Transverse colon (tissue), 4 donors: ENCODE measurements at places on chromosomes 5 and 9. TPM values are rescaled to one million over a fixed set of nuclear protein-coding genes. Genes with fewer than 3 reads are reported as not detected.

- DNase-seq, result no peak
- no peaks in the 10 kb centered on the region for H3K27me3 ChIP-seq
- H3K4me3 ChIP-seq, result no peak overlapping the region
- H3K36me3 ChIP-seq, result no peaks in the 10 kb centered on the region
- H3K27ac ChIP-seq, result no peak overlapping the region
- H3K4me1 ChIP-seq, result no peaks in the 10 kb centered on the region
Measured at GRCh38 chr9:110671849-110672248, 3.3 kb downstream of the MUSK start.

GRCh38 chr5:117982691-117983090, 1005.7 kb downstream of the DTWD2 start:
- H3K27me3 ChIP-seq, result no peaks in the 10 kb centered on the region
- no peaks in the 10 kb centered on the region for H3K36me3 ChIP-seq
- H3K4me1 ChIP-seq, result no peaks in the 10 kb centered on the region
- no peak for DNase-seq

DNA sequence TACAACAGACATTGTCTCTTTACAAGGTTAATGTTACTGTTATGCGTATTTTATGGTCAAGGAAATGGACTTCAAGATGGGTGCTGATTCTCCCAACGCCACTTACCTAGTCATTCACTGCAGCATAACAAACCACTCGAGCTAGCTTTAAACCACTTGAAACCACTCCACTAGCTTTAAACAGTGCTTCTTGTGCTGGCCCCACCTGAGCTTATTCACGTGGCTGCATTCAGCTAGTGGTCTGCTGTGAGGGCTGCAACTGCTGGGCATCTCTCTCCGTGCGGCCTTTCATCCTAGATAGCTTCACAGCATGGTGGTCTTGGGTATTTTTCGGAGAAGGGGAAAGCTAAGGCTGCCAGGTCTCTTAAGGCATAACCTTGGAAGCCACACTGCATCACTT, 3.5 kb upstream of the HRH2 start:
- H3K36me3 ChIP-seq, result no peaks in the 10 kb centered on the region
- H3K27ac ChIP-seq, result no peak overlapping the region
- peaks cover 8% of the 10 kb centered on the region for H3K4me1 ChIP-seq
- DNase-seq, result no peak

- H3K4me1 ChIP-seq, result peaks cover 24% of the 10 kb centered on the region
- DNase-seq, result peak; percentile 70
- H3K4me3 ChIP-seq, result peak overlapping the region; percentile 43
Measured at GRCh38 chr5:180090098-180090768, 18.7 kb upstream of the RNF130 start.

- no peak for DNase-seq
- peaks cover 4% of the 10 kb centered on the region for H3K4me1 ChIP-seq
- H3K4me3 ChIP-seq, result no peak overlapping the region
- no peaks in the 10 kb centered on the region for H3K27me3 ChIP-seq
- no peak overlapping the region for H3K27ac ChIP-seq
Measured at GRCh38 chr5:16578474-16578883, 38.3 kb downstream of the RETREG1 start.

DNA sequence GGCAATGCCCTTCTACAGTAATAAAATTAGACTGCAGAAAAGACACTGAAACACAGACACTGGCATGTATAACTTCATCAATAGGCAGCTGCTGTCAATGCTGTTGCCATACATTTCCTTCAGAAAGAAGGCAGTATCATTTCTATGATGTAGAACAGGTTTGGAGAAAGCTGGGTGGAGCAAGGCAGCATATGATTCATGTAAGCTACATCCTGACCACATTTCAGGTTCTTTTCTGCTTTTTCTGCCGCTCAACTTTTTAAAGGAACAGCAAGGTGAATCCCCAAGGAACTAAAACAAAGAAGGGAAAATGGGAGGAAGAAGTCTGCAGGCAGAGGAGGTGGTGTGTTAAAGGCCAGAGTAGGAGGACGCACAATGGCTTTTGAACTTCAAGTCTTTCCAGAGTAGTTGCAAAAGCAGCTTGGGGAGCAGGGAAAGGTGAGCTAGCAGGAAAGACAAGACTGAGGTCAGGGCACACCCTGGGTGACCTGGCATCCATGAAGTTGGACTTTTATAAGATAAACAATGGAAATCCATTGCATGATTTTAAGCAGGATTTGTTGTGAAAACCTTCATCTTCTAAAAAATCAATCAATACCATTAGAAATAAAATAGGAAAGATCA, 142.1 kb downstream of the MED10 start:
- no peaks in the 10 kb centered on the region for H3K36me3 ChIP-seq
- no peaks in the 10 kb centered on the region for H3K4me1 ChIP-seq
- no peaks in the 10 kb centered on the region for H3K27me3 ChIP-seq
- H3K27ac ChIP-seq, result no peak overlapping the region

DNA sequence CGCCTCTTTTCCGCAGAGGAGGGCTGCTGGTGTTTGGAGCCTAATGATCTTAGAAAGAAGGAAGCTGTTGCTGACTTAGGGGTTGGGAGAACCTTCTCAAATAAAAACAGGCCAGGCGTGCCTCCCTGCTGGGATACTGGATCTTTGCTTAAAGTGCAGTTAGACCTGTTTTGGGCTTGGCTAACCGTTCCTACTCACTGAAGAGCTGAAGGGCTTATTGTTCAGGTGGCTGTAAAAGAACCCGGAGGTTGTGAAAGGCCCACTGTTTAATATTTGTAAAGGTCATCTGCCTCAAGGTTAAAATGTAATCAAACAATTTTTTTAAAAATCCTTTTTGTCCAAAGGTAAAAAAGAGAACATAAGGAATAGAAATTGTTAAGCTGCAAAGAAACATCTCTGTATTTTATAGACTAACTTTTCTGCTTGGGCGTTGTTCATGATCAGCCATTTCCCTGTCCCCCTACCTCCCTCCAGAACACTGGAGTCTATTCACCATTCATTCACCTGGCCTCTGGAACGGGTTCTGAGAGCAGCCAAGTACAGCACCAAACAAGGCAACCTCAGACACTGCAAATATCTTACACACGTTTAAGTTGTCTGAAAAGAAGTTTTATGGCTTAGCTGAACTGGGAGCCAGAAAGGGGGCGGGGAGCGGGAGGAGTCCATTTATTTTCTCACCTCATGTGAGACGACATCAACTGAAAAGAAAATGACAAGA, 18.6 kb upstream of the MTMR12 start:
- peaks cover 30% of the 10 kb centered on the region for H3K4me1 ChIP-seq
- H3K27me3 ChIP-seq, result no peaks in the 10 kb centered on the region
- peak; percentile 76 for DNase-seq

DNA sequence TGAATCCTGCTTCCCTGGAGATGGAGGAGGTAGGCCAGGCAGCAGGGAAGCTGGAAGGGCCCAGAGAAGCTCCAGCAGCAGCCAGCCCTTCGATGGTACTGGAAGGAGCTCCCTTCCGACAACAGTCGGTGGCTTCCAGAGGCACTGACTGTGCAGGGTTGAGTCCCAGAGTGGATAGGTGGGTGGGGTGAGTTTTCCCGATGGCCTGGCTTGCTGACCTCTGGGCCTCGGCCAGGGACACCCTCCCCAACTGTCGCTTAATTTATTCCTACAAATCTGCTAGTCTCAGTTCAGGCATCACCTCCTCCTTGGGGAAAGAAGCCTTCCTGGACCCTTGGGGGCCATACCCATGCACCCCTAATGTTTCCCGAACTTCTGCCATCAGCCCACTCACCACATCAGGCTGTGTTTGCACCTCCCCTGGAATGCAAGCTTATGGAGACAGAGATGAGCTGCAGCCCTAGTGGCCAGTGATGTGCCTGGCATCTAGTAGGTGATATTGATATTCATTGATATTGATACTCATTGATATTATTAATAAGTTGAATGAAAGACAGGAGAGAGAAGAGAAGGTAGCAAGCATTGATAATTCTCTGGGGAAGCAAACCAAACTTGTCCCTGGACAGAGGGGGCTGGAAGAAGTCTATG, 104.6 kb upstream of the BOD1 start:
- DNase-seq, result no peak
- no peak overlapping the region for H3K27ac ChIP-seq
- no peak overlapping the region for H3K4me3 ChIP-seq
- no peaks in the 10 kb centered on the region for H3K4me1 ChIP-seq
- H3K36me3 ChIP-seq, result no peaks in the 10 kb centered on the region

DNA sequence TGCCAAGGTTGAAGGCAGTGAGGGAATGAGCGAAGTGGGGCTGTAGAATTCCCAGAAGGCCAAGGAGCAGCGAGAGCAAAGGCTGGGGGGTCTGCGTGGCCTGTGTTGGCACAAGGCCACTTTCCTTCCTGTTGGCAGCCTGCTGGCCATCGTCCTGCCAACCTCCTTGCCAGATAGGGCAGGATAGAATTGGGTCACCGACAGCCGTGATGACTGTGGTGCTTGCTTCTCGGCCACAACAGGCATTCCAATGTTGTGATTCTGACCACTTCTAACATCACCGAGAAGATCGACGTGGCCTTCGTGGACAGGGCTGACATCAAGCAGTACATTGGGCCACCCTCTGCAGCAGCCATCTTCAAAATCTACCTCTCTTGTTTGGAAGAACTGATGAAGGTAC, 18.9 kb downstream of the TRIP13 start:
- no peaks in the 10 kb centered on the region for H3K36me3 ChIP-seq
- H3K4me3 ChIP-seq, result no peak overlapping the region
- no peak overlapping the region for H3K27ac ChIP-seq
- H3K27me3 ChIP-seq, result no peaks in the 10 kb centered on the region
- DNase-seq, result no peak

GRCh38 chr5:177546258-177546741, 8.1 kb downstream of the FAM193B start:
- peak overlapping the region; percentile 82 for H3K27ac ChIP-seq
- H3K4me3 ChIP-seq, result no peak overlapping the region
- H3K36me3 ChIP-seq, result no peaks in the 10 kb centered on the region
- DNase-seq, result no peak

- no peak overlapping the region for H3K27ac ChIP-seq
- H3K4me1 ChIP-seq, result no peaks in the 10 kb centered on the region
- no peaks in the 10 kb centered on the region for H3K27me3 ChIP-seq
- no peak overlapping the region for H3K4me3 ChIP-seq
- no peak for DNase-seq
Measured at GRCh38 chr9:4303006-4303405, 3.1 kb upstream of the GLIS3 start.

GRCh38 chr5:5055712-5056111, 84.4 kb upstream of the ADAMTS16 start:
- H3K27ac ChIP-seq, result no peak overlapping the region
- H3K4me3 ChIP-seq, result no peak overlapping the region
- H3K27me3 ChIP-seq, result no peaks in the 10 kb centered on the region
- no peaks in the 10 kb centered on the region for H3K4me1 ChIP-seq
- no peaks in the 10 kb centered on the region for H3K36me3 ChIP-seq
- no peak for DNase-seq

GRCh38 chr5:173268750-173269432, 33.9 kb upstream of the NKX2-5 start:
- DNase-seq, result no peak
- peaks cover 49% of the 10 kb centered on the region for H3K27me3 ChIP-seq
- H3K4me1 ChIP-seq, result no peaks in the 10 kb centered on the region
- H3K27ac ChIP-seq, result no peak overlapping the region

DNA sequence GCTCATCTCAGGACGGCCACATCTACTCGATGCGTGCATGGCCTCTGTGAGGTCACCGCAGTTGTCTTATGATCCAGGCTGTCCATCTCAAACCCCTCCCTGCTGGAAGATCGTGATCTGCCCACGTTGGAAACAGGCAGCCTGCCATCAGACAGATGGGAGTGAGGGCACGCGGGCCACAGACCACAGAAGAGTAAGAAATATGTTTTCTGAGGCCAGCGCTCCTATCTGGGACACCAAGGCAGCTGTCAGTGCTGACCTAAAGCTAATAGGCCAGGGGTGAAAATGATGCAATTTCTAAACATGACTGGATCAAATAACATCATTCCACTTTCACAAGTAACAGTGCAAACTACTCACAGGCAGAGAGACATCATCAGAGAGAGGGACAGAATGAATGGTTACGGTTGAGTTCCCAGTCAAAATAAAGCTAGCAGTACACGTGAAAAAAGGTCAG, 57.1 kb upstream of the CER1 start:
- H3K36me3 ChIP-seq, result no peaks in the 10 kb centered on the region
- H3K27me3 ChIP-seq, result no peaks in the 10 kb centered on the region
- no peak overlapping the region for H3K27ac ChIP-seq
- no peak for DNase-seq
- H3K4me1 ChIP-seq, result no peaks in the 10 kb centered on the region
- no peak overlapping the region for H3K4me3 ChIP-seq

DNA sequence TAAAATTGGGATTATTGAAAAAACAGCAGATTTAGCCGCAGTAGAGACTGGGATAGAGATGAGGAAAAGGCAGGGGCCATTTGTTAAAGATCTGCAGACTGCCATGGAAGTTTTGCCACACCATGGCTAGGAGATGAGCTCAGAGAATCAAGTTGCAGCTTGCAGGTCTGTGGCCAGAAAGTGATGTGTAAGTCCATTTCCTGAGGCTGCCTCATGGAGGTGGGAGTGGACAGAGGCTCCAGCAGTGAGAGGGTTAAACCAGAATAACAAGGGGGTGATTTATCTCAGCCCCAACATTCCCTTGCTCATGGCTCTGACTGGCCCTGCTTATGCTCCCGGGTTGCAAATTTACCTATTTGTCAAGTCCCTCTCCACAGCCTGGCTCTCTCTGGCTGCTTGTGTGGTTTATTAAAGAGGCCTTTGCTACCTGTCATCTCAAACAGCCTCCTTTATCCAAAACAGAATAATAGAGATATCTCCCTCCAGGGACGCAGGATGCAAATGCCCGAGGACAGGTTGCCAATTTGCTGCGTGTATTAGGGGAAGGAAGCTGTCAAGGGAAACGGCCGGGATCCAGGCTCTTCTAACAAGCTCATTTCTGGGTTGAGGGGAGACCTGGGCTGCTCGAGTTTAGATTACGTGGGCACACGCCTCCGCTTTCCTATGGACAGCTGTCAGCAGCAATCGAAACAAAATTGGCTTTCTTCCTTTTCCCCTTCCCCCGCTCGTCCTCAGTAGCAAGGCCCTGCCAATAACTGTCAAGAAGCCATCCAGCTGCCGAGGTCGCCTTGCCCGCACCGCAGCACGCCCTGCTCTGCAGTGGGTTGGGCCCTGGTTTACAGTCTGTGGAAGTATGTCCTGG, 72.8 kb upstream of the PITX1 start:
- DNase-seq, result peak; percentile 43
- H3K4me1 ChIP-seq, result no peaks in the 10 kb centered on the region
- no peaks in the 10 kb centered on the region for H3K27me3 ChIP-seq
- no peaks in the 10 kb centered on the region for H3K36me3 ChIP-seq
- no peak overlapping the region for H3K27ac ChIP-seq

GRCh38 chr5:1111727-1112289, at the start of gene SLC12A7:
TSS of gene SLC12A7 (minus strand) at chr5:1112063. CDS start at chr5:1111991, 72 bp downstream.
- peak within 1 kb of the TSS; percentile 97 for H3K4me3 ChIP-seq
- H3K27me3 ChIP-seq, result no peaks in the 10 kb centered on the region
- H3K36me3 ChIP-seq, result no peaks in the 10 kb centered on the region
- peaks cover 41% of the 10 kb centered on the region for H3K4me1 ChIP-seq

DNA sequence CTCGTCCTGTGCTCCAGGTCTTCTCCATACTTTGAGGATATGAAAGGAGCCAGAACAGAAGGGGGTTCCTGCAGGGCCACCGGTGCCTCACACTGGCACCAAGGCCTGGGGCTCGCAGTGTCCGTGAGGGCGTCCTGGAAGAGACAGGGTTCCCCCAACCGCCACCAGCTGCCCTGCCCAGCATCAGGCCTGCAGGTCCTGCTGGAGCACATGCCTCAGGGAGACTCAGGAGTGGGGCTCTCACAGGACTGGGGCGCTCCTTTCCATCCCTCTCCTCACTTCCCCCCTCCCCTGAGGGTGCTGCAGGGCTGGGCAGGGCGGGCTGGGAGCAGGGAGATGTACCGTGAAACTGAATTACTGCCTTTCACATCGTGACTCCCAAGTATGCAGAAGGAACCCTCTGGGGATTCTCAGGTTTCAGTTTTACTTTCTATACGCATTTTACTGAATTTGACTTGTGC, 31.7 kb downstream of the CEP72 start:
- H3K27me3 ChIP-seq, result no peaks in the 10 kb centered on the region
- no peak overlapping the region for H3K27ac ChIP-seq
- no peak overlapping the region for H3K4me3 ChIP-seq
- DNase-seq, result no peak

Gene GPRIN1
- total RNA-seq, result 2.1 TPM

Gene RNF224
- not detected for total RNA-seq

Gene SLC36A3
- not detected for total RNA-seq
